Posterior cingulate gyrus (tissue), 11 donors: ENCODE measurements at places on chromosomes 3 and 15.

DNA sequence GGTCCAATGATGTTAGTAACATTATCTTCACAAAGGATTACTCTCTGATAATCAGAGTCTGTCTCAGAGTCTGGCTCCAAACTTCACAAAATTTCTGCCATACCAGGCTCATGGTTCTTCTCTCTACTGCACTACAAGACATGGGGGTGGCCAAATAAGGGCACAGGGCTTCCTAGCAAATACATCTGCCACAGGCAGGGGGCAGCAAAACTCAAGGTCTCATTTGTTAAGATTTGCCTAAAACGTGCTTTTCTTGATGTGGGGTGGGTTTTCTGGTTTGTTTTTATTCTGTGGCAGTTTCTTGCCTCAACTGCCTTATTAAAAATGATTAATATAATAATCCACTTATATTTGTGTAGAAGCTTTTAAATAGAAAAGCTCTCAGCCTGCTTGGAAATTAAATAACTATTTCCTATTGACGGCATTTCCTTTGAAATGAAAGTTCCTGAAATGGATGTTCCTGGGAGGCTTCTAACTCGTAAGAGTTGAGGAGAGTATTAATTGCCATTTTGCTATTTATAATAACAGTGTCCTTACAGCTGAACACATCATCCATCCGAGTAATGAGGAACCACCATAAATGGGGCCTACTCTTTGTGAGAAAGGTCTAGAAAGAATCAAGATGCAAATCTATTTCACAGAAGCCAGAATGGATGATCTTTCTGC is 53.8 kb downstream of the SST start:
- peak; percentile 46 for DNase-seq

GRCh38 chr3:105222568-105223093 is 144.1 kb upstream of the ALCAM start:
- DNase-seq = no peak

DNA sequence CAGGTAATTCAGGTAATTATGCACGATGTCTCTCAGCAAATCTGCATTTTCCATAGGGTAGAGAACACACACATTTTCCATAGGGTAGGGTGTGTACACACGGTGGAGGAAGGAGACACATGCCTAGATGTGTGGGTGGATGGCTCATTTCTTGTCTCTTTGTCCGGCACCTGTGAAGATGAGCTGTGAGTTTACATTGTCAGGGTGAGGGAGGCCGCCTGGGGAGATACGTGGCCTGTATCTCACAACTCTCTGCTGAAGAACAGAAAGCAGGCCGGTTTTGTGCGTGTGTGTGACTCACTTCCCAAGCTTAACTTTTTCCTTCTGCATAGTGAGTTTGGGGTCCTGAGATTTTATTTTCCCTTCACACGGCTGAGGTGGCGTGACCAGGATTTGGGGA is 60.3 kb downstream of the SLC6A6 start:
- no peak for DNase-seq

- no peak for DNase-seq
Measured at GRCh38 chr15:68284616-68285258, 7.2 kb downstream of the FEM1B start.

GRCh38 chr3:86991840-86992435 is 989 bp upstream of the VGLL3 start:
- no peak for DNase-seq

DNA sequence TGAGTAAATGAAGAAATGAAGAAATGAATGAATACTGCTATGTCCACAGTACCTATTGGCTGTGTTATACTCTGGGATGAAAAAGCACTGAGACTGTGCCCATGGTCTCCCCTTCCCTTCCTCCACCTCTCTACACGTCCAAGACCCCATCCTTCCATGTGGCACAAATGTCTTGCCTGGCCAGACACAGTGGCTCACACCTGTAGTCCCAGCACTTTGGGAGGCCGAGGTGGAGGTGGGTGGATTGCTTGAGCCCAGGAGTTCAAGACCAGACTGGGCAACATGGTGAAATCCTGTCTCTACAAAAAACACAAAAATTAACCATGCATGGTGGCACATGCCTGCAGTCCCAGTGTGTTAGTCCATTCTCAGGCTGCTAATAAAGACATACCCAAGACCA is 200.1 kb downstream of the FAM43A start:
- no peak for DNase-seq

GRCh38 chr3:158768361-158768787 is 33.5 kb upstream of the MFSD1 start:
- DNase-seq = no peak

- no peak for DNase-seq
Measured at GRCh38 chr3:183370391-183370790, 58.0 kb downstream of the MCF2L2 start.

DNA sequence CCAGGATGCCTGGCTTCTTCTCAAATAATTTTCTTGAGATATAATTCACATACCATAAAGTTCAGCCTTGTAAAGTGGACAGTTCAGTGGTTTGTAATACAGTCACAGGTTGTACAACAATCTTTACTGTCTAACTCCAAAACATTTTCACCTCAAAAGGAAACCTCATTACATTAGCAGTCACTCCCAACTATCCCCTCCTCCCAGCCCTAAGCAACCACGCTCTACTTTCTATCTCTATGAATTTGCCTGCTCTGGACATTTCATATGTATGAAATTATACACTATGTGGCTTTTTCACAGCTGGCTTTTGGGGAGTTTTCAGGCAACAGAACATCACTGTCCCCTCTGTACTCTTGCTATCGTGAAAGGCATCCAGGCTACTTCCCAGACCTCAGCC is 17.5 kb downstream of the TGM5 start:
- DNase-seq = no peak

DNA sequence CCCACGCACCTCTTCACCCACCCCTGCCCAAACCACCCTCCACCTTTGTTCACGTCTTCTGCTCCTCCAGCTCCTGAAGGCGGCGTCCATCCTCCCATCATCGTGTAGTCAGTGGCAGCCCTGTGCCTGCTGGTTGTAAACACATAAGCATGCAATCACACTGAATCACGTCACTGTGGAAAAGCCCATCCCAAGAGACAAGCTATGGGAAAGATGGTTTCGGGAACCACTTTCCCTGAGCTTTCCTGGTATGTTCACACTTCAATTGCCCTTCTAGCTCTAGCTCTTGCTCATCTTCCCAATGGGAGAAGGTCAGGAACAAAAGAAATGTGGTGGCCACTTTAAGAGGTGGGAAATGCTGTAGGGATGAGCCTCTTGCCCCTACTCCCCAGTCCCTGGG is 14.4 kb upstream of the GOLGA8J start:
- DNase-seq = no peak

GRCh38 chr15:70535071-70535954 is 228.0 kb downstream of the UACA start:
- no peak for DNase-seq

DNA sequence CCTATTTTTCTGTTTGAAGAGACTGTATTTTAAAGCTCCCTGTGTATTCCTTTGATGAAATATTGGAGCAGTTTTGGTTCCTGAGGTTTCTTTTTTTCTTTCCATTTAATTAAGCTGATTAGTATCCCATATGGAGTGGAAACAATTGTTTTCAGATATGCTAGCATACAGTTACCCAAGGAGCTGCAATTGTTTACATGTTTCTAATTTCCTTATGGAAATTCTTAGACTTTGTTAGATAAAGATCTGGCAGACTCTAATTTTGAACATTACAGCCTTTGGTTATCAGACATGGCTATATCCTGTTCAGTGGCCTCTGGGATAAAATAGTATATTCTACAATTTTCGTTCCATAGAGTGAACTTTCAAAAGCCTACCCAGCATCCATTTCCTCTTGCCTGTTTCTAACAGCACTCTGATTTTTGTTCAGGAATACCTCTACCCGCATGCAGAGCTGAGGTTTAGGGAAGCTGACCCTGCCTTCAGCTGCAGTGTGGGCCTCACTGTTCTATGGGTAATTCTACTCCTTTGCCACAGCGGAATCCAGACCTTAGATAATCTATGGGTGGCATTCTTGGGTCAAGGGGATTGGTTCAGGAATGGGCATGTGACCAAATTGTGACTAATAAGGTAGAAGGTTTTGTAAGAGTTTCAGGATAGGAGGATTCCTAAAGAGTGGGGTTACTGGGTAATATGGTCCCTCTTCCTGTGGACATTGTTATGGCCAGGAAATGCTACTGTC is 161.1 kb upstream of the ANKRD28 start:
- DNase-seq = no peak

- no peak for DNase-seq
Measured at GRCh38 chr15:27871078-27871901, 227.8 kb downstream of the OCA2 start.

- DNase-seq = no peak
Measured at GRCh38 chr3:22922317-22922716, 280.8 kb upstream of the UBE2E2 start.

DNA sequence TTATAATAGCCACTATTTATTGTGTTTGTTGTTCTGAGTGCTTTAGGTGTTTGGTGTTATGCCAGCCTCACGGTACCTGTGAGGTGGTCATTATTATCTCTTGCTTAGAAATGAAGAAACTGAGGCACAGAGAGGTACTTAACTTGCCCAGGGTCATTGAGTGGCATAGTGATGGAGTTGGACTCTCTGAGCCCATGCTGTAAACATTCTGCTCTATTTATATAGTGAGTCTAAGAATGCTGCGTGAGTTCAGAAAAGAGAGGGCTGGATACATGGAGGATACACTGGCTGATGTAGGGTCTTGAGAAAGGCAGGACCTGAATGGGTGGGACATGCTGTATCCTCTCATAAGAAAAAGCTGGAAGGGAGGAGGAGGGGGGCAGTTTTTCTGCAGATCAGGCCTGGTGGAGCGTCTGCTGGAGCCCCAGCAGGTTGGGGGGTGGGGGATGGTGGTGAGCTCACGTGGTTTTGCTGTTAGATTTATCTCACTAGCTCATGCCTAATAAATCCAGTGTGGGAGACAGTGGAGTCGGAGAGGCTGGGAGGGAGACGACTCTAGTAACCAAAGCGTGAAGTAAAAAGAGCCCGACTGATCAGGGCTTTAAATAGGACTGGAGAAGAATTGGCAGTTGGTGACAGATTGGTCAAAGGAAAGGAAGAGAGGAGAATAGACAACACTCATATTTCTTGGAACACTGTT is 16.0 kb downstream of the MED12L start:
- DNase-seq = no peak

DNA sequence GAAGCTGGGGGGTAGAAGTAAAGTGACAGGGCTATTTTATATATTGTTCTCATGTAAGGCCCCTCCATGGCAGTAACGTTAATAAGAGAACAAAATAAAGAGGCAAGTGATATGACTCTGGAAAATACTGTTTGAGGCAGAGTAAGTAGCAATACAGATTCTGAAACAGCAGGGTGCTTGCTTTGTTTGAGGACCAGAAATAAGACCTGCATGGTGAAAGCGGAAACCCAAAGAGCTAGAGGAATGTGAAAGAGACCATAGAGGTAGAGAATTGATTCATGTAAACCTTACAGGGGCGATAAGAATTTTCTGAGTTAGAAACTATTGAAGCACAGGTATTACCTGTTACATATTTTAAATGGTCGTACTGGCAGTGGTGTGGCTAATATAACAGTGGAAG is 1517.1 kb downstream of the SI start:
- DNase-seq = no peak

DNA sequence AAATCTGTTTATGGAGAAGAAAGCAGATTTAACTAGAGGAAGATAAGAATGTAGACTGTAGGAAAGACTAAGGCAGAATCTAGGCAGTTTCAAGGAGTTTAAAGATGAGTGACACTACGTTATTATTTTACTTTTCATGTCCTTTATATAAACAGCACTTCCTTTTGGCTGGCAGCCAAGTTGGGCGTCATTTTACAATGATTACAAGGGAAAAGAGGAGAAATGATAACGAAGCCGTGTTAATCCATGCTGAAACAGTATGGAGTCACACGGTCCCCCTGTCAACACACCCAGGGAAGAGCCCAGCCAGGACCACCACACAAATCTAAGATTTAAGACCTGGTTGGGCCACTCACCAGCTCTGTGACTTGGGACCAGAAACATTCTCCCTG is 83.7 kb upstream of the NEO1 start:
- DNase-seq = no peak

- no peak for DNase-seq
Measured at GRCh38 chr15:38164507-38164906, 88.1 kb upstream of the SPRED1 start.

GRCh38 chr15:87154761-87155160 is 1075.1 kb downstream of the AGBL1 start:
- DNase-seq = no peak

- no peak for DNase-seq
Measured at GRCh38 chr3:15041950-15042349, 23.2 kb downstream of the MRPS25 start.

- DNase-seq = no peak
Measured at GRCh38 chr3:64166584-64167162, 58.6 kb downstream of the PRICKLE2 start.

DNA sequence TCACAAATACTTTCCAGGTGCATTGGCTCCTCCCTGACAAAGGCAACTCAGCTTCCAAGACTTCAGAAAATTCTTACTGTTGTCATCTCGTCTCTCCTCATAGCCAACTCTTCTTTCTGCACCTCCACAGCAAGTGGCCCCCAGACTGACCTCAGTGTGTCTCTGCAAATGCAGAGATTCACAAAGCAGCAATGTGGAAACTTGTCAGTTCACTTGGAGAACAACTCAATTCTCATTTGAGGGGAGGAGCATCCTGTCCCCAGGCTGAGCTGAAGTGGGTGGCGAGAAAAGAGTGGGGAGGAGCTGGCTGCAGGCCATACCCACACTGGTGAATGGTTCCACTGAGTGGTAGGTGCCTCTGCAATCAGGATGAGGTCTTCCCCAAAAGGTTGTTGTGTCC is 248.7 kb upstream of the IL12A start:
- DNase-seq = no peak

- no peak for DNase-seq
Measured at GRCh38 chr15:53437366-53437765, 322.1 kb downstream of the WDR72 start.

DNA sequence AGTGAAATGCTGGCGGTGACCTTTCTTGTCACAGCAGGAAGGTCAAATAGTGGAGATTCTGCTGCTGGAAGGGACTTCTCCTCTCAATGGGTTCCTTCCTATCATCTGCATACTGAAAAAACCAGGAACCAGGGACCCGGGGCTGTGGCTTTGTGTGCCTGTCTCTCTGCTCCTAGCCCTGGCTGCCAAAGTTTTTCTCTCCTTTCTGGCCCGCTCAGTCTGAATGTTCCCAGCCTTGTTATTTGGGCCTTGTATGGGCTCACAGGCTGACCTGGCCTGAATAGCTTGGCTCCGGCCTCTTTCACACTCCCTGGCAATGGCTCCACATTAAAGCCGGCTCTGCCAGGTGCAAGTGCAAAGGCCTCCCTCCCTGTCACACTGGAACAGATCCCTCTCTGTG is 94.7 kb downstream of the LRIG1 start:
- DNase-seq = peak; percentile 52

- DNase-seq = peak; percentile 92
Measured at GRCh38 chr3:64224826-64225610, at the start of gene PRICKLE2. PRICKLE2 (minus strand) TSS chr3:64225466; CDS start chr3:64198927, 26,539 bp downstream.

- DNase-seq = no peak
Measured at GRCh38 chr3:52606373-52607085, 70.1 kb downstream of the UQCC5 start.

- DNase-seq = no peak
Measured at GRCh38 chr15:101242160-101242998, 9.5 kb downstream of the CHSY1 start.

- no peak for DNase-seq
Measured at GRCh38 chr3:193857996-193858395, 265.0 kb downstream of the OPA1 start.
